Sigmoid colon (tissue), 7 donors: ENCODE measurements at places on chromosomes 16 and 17. TPM values are rescaled to one million over a fixed set of nuclear protein-coding genes. Genes with fewer than 3 reads are reported as not detected.

Gene STX1B
- 0.71 TPM for total RNA-seq

Gene PDPK1
- total RNA-seq, result 31.0 TPM

Gene TLCD1
- total RNA-seq, result not detected

Gene PTX4
- not detected for total RNA-seq

Gene SLC47A1
- 4.2 TPM for total RNA-seq

Gene HOXB6
- 10.3 TPM for total RNA-seq

Gene HOXB3
- total RNA-seq, result 30.0 TPM

Gene MYH10
- total RNA-seq, result 30.1 TPM

Gene PIMREG
- not detected for total RNA-seq

Gene KIFC3
- 10.0 TPM for total RNA-seq

Gene TMEM88
- total RNA-seq, result 19.9 TPM

Gene CALB2
- total RNA-seq, result 5.2 TPM

Gene RAB40C
- 16.8 TPM for total RNA-seq

Gene DOC2A
- total RNA-seq, result not detected

Gene CDRT4
- 2.5 TPM for total RNA-seq

Gene PRDM7
- total RNA-seq, result not detected

Gene ZNF385C
- not detected for total RNA-seq

Gene EVPLL
- not detected for total RNA-seq

Gene OR1A1
- total RNA-seq, result not detected

Gene JPT1
- total RNA-seq, result 19.1 TPM

Gene TGFB1I1
- 182 TPM for total RNA-seq

Gene SCGB1C2
- total RNA-seq, result not detected

Gene STH
- total RNA-seq, result not detected

Gene CES5A
- total RNA-seq, result not detected

Gene POLR3E
- total RNA-seq, result 68.7 TPM

Gene ARL17B
- 11.2 TPM for total RNA-seq

Gene CCL16
- total RNA-seq, result 1.1 TPM

Gene FMNL1
- total RNA-seq, result 11.0 TPM

Gene GP1BA
- not detected for total RNA-seq

Gene PDIA2
- 0.82 TPM for total RNA-seq

Gene TNK1
- total RNA-seq, result 2.1 TPM

Gene SMPD3
- 0.49 TPM for total RNA-seq

Gene KLHL10
- 2.0 TPM for total RNA-seq

Gene SDR42E2
- total RNA-seq, result not detected

Gene ZFPM1
- 0.66 TPM for total RNA-seq

Gene CCDC144A
- total RNA-seq, result 3.9 TPM

Gene KSR1
- 18.2 TPM for total RNA-seq

Gene ATP2A1
- not detected for total RNA-seq

Gene NPIPB4
- 33.9 TPM for total RNA-seq

Gene CLEC18A
- 0.83 TPM for total RNA-seq

Gene ADGRG1
- 5.8 TPM for total RNA-seq

Gene MFSD6L
- total RNA-seq, result not detected

Gene RAB40B
- total RNA-seq, result 32.7 TPM

Gene SULT1A2
- not detected for total RNA-seq

Gene REXO5
- total RNA-seq, result 1.8 TPM

Gene TBX2
- 3.3 TPM for total RNA-seq

Gene MYH8
- total RNA-seq, result not detected

Gene SSTR5
- total RNA-seq, result not detected

Gene KRTAP4-5
- not detected for total RNA-seq

Gene FOXL1
- 0.36 TPM for total RNA-seq

Gene TM4SF5
- total RNA-seq, result not detected

Gene SMIM5
- 3.0 TPM for total RNA-seq

Gene MVP
- 64.2 TPM for total RNA-seq

Gene FBXW10
- 0.28 TPM for total RNA-seq

Gene GNAO1
- 67.0 TPM for total RNA-seq

Gene PSKH1
- total RNA-seq, result 14.0 TPM

Gene CYLD
- 34.6 TPM for total RNA-seq

Gene CDH5
- 14.3 TPM for total RNA-seq

Gene CCDC47
- total RNA-seq, result 35.7 TPM
